ENCODE measurements at places on chromosomes 2 and 18.

DNA sequence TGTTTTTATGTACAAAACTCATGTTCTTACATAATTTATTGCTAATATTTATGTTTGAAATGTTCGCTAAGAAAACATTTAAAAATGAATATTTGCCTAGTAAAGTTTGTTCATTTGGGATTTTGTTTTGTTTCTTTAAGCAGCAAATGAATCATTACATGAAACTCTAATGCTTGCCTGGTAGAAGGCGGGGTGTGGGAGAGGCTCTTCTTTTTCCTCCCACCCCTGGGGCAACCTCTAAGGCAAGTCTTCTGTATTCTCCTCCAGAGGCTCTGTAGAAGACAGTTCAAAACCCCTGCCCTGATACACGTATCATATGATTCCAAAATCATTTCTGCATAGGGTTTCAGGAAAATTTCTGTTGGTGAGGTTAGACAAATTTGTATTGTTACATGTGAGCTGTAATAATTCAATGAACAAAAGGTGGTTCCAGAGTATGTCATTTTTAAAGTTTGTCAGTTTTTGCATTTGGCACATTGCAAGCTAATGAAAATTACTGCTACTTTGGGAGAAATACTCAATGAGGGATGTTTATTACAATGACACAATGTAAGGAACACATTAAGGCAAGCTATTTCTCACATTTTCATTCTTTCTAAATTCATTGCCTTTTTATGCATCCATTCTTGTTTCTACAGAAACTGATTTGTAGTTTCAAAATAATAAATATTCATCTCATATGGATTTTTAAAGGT, 302.3 kb upstream of the UBE2E3 start:
- no peak for DNase-seq

DNA sequence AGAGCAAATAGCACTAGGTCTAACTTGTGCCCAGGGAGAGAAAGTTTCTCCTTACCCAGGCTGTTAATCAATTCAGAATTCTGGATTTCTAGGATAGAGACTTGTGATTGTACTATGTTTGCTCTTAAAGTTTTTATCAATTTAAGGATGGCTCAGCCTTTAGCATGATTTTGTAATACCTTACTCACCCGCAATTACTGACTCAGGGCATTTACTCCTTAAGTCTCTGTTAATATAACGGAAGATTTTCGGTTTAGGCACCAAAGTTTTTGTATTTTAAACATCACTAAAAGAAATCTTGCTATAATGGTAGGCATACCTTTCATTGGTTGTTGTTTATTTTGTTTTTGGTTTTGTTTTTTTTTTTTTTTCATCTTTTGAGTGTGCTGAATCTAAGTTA, 358.2 kb downstream of the RBM43 start:
- DNase-seq = no peak

DNA sequence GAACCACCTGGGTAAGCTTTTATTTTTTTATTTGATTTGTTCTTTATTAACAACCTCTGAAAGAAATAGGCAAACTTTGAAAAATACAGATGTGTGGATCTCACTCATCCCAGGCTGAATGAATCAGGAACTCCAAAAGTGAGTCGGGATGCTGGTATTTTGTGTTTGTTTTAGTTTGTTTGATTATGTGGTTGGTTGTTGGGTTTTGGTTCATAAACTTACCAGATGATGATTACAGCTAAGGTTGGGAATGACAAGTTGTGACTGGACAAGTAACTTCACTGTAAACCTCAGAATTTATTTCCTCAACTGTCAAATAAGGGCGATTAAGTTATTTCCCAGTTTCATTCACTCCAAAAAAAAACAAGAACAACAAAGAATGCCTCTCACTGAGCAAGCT, 80.5 kb upstream of the KIF5C start:
- DNase-seq = no peak

DNA sequence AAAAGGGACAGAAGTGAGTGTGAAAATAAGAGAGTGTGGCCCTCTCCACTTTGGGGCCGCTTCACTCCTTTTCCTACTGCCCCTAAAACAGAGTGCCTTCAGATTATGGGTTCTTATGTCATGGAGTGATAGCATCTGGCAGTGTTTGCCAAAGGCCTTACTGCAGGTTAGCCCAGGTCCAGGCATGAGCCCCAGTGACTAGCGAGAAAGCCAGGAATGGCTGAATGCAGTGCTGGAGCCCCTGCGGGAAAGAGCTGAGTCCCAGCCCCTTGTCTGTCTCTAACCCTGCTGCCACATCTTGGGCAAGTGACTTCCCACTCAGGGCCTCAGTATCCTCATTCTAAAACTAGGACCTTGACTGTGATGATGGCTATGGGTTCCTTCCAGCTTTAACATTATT, 6.0 kb downstream of the IGFBP5 start:
- DNase-seq = no peak

Measured in NCI-H524 (cell line).